Stimulated activated CD8-positive, alpha-beta memory T cell treated with anti-CD3 and anti-CD28 coated beads, Interleukin-7, amount 100 ng/mL, for 1 hour (primary cell): ENCODE measurements at places on chromosomes 2 and 18.

- DNase-seq = no peak
Observed at GRCh38 chr2:241730671-241731293, 3.6 kb upstream of the D2HGDH start.

DNA sequence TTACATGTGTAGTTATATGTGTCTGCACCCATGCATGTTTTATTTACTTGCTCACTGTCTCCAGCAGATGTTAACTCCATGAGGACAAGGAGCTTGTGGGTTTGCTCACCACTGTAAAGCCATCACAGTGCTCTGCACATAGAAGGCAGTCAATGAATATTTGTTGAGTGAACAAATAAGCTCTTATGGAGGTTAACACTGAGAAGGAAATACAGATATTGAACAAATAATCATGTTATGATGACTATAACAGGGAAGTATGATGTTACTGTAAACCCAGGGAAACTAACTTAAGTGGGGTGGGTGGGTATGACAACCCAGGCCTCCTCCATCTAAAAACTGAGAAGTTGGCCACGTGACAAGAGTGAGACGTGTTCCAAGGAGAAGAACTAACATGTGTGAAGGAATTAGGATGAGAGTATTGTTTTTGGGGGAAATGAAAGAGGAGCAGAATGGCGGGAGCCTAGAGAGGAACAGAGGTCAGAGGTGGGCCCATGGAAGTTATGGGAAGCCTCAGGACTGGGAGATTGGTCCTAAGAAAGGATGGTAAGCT is 6.0 kb upstream of the FAM117B start:
- DNase-seq = no peak

DNA sequence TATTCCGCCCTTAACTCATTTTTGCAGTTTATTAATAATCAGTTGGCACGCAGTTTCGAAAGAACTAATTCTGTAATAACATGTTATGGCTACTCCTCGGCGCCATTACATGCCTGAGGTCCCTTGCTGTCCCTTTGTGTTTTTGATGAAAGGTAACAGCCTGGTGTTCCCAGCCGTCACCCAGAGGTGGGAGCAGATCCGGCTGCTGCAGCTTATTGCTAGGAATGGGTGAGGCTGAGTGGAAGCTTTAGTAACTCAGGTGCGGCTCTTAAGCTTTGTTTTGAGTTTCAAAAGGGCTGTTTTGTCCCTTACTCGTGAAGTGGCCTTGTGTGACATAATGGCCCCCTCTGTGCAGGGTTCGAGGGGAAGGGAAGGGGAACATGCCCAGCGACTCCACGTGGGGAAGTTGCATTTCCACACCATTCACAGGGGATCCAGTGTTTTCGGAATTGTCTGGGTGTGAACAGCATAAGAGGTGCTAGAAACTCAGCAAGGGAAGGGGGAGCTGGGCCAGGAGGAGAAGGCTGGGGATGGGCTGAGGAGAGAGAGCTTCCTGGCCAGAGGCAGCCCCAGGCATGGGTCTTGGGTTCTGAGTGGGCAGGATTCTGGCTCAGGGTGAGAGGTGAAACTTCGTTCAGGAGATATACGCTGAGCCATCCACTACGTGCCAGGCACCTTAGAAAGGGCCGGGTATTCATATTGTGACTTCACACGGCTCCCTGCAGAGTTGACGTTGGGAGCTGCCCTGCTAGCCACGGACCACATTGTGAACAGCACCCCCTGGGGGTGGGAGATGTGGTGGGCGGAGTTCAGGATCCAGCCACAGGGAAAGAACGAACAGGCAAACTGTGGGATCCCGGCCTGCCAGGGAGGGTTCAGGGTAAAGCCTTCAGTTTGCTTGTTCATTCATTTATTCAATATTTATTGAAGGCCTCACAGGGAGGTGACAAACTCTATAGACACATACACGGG is 84.4 kb downstream of the TGOLN2 start:
- DNase-seq = no peak

GRCh38 chr2:70966681-70967080 is 11.7 kb upstream of the ANKRD53 start:
- DNase-seq = no peak

GRCh38 chr2:64922482-64923384 is 66.5 kb upstream of the SLC1A4 start:
- DNase-seq = no peak

DNA sequence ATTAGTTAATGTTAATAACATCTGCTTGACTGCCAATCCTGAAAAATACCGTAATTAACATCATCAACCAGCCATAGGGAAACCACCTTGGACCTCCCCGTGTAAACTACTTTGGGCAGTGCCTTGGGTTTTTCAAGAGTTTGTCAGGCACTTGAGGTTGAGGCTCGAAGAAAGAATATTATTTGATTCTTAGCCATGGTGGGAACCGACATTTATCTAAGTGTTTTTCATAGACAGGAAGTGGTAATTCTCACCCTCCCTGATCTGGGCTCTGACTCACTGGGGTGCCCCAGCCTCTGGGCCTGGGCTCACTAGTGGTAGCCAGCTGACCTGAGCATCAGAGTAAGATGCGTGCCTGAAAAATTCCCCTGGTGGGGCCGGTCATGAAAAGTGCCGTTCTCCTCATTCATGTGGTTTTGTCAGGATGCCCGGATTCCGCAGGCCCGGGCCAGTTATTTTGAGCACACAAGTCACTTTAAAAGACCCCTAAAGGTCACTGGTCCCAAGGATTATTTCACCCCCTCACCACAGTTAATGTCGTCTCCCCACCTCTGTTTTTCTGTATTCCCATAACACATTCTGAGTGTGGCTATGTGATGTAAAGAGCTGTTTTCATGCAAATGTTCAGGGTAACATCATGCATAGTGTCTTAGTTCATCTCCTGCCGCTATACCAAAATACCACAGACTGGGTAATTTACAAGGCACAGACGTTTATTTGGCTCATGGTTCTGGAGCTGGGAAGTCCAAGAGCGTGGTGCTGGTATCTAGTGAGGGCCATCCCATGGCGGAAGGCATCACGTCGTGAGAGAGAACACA is 21.6 kb upstream of the SPATA3 start:
- DNase-seq = peak; percentile 49
